ENCODE measurements at places on chromosomes 4 and X.
A peak's percentile ranks its signal among the peaks of the same experiment; 100 is the strongest.

DNA sequence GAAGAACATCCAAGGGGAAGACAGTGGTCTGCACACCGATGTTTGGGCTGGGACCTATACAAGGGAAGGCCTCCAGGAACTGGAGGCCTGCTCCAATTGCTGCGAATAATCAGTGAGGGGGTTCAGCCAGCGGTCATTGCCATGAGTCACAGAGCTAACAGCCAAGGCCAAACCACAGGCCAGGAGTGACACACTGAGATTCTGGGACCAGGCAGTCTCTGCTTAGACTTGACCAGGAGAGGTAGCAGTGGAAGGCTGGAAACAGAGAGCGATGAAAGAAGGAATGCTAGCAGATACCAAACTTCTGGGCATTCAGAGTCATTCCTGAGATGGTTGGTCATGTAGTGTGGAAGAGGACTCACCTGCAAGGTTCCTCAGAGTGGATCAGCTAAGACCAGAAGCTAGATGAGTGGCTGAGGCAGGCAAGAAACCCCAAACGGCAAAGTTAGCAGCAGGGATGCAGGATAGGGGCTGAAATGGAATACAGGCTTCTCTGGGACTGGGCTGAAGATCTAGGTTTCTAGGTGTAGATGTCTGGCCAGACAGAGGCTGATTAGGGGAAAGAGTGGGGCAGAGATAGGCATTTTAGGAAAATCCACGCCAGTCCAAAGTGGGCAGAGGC, 54.7 kb downstream of the CNGA2 start:
- peak; percentile 80 for DNase-seq

DNA sequence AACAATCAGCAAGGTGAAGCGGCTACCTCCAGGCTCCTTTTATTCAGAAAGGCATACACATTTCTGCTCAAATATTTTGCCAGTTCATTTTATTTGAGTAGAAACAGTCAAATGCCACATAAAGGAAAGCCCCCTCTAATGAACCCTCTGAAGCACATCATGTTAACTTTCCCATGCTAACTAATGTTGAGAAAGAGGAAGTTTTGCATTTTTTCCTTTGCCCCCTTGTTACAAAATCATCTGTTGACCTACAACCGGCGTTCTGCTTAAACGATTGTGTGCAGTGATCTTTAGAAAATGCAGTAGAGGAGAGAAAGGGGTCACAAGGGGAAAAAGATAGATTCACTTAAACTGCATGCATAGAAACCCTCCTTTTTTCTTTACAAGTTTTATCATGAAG, 25.2 kb upstream of the ATXN3L start:
- DNase-seq, result no peak

DNA sequence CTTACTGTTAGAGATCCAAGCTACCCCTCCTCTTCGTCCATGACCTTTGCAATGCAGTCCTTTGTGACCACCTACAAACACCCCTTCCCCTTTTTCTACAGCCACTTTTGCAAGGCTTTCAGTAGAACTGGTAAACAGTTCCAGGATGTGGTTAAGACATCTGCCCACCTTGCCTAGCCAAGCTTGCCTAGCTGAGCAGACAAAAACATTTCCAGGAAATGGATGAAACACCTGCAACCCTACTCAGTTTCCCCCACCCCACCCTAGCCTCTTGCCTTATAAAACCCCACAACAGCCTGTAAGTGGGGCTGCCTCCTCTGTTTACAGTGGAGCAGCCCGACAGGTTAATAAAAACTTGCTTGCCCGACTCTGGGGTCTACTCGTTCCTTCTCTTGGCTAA, 133.8 kb downstream of the ZC4H2 start:
- DNase-seq, result no peak

DNA sequence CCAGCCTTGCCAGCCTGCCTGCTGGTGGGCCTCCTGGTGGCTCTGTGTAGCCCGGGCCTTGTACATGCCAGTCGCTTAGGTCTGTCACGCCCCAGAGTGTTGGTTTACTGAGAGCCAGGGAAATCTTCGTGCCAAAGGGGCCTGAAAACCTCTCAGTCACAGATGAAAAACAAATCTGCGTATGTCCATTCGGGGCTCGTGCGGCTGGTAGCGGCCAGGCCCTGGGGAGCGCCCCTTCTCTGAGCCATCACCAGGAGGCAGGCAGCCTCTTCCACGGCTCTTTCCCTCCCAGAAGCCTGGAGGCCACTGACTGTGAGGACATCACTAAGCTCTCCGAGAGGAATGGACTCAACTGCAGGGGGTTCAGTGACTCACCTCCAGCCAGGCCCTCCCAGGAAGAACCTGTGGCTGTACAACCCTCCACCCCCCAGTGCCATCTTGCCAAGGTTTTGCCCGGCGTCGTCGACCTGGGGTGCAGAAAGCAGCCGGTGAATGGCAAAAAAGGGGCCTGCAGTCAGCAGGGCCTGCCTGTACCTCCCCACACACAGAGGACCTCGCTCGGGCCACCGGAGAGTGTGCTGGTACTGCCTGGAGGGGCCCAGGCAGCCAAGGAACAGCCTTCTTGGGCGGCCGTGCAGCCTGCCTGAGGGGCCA, 162.2 kb downstream of the BCOR start:
- DNase-seq, result no peak

DNA sequence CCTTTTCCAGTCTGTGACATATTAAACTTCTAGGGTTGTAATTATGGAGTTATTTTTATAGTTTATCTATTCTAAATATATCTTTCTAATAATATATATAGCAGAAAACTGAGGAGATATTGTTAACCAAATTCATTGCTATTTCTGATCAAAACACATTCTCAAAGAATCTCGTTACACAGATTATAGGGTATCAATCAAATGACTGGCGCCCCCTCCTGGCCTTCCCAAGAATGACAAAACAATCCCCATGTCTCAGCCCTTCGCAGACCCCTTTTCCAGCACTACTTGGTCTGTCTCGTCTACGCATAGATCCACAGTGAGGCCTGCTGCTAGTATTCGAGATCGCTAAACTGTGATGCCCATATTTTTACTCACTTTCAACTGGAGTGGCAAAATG, 209.3 kb downstream of the GPC3 start:
- DNase-seq, result peak; percentile 3

- no peak for DNase-seq
Observed at GRCh38 chr4:55879224-55879623, 25.8 kb downstream of the EXOC1 start.

GRCh38 chr4:129929052-129929451, 833.1 kb downstream of the C4orf33 start:
- no peak for DNase-seq

DNA sequence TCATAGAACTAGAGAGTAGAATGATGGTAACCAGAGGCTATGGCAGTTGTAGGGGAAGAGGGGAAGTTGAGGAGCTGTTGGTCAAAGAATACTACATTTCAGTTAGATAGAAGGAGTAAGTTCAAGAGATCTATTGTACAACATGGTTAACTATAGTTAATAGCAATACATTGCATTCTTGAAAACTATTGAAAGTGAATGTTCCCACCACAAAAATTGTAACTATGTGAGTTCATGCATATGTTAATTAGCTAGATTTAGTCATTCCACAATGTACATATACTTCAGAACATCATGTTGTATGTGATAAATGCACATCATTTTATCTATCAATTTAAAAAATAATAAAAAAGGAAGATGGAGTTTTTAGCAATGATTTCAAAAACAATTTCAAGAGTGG, 125.3 kb upstream of the IL15 start:
- DNase-seq, result no peak

Data from GM03348 (cell line).